ENCODE measurements at places on chromosomes 12 and 14.

GRCh38 chr12:108611884-108612415 lies 14.1 kb upstream of the TMEM119 start:
- peak; percentile 54 for DNase-seq

GRCh38 chr12:98162906-98163678 lies 352.3 kb upstream of the TMPO start:
- DNase-seq = no peak

GRCh38 chr12:114393569-114393968 lies 12.4 kb downstream of the TBX5 start:
- DNase-seq = no peak

- no peak for DNase-seq
Observed at GRCh38 chr12:28507033-28507432, 316.8 kb downstream of the CCDC91 start.

GRCh38 chr12:121957861-121958515 lies 39.6 kb downstream of the CFAP251 start:
- no peak for DNase-seq

DNA sequence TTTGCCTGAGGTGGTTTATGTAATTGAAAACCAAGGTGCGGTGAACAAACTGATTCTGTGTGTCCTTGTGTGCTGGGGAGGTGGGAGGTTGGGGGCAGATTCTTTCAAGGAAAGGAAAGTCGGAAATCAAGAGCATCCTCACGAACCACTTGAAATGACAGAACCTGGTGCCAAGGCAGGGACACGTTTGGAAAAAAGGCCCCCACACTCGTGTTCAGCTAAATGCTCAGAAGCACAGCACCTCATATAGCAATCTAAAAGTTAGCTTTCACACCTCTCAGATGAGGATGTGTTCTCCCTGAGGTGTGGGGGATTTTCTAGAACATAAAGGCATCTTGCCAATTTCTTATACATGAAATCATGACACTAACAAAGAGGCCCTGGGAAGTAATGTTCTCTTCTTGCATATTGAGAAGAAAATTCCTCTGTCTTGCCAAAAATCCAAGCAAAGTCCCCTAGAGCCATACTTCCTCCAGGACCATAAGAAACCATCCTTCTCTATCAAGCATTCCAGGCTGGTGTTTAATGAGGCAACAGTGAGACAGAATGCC lies 119.6 kb downstream of the PLXNC1 start:
- DNase-seq = no peak

DNA sequence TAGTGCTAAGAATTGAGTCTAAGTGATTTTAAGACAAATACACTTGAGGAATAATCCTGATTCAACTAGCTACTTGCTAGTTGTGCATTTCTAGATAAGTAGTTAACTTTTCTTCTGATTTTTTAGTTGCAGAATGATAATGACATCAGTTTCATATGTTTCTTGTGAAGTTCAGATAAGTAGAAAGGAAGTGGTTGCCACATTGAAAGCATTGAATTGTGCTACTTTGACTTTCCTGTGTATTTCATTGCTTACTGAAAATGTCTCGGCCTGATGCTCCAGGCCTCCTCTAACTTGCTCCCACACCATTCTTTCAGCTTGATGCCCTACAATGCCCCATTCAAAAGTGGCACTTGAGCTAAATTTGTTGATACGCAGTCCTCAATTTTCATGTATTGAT lies 980.0 kb downstream of the TMTC2 start:
- no peak for DNase-seq

GRCh38 chr12:82522762-82523161 lies 163.9 kb upstream of the TMTC2 start:
- no peak for DNase-seq
